H1 (cell line): ENCODE measurements at places on chromosomes 5 and 9. TPM values are rescaled to one million over a fixed set of nuclear protein-coding genes. Genes with fewer than 3 reads are reported as not detected.

GRCh38 chr5:82312373-82312856 is 34.3 kb upstream of the RPS23 start:
- DNase-seq = peak; percentile 82

DNA sequence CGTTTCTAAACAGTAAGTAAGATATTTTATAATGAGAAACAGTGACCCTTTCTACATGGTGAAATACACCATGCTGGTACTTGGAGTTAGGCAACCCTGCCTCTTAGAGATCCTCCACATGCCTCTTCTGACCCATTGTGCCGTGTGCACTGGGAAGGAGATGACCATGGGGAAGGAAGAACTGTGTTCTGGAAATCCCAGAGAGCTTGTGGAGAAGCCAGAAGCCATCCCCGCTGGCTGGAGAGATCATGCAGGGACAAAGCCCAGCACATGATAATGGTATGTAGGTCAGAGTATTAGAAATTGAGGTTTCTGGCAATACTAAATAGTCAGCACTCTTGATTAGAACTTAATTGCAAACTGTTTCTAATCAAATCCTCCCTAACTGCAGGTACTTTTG is 307.3 kb downstream of the FBXL7 start:
- DNase-seq = no peak

DNA sequence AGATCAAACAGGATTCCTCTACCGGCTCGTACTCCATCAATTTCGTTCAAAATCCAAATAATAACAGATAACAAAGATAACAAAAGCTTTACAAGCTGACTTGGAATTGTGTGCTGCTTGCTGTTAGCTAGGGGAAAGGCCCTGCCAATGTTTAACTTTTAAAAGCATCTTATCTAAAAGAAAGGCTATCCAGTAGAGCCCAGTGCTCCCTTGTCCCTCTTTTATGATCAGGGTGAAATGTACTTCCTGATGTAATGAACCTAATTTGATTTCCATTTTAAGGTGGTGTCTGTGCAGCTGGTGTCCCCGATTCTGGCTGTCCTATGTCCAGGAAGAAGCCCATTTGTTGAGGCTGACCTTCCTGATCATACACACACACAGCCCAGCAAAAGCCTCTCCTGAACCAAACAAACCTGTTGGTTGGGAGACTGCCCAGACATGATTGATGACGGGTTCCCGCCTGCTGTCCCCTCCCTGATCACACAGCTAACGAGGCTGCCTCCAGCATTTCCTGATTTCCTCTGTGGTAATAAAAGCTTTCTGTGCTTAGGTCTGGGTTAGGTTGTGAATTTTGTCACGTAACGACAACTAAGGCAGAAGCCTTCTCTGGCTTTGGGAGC is 54.1 kb downstream of the PWWP2A start:
- no peak for DNase-seq

DNA sequence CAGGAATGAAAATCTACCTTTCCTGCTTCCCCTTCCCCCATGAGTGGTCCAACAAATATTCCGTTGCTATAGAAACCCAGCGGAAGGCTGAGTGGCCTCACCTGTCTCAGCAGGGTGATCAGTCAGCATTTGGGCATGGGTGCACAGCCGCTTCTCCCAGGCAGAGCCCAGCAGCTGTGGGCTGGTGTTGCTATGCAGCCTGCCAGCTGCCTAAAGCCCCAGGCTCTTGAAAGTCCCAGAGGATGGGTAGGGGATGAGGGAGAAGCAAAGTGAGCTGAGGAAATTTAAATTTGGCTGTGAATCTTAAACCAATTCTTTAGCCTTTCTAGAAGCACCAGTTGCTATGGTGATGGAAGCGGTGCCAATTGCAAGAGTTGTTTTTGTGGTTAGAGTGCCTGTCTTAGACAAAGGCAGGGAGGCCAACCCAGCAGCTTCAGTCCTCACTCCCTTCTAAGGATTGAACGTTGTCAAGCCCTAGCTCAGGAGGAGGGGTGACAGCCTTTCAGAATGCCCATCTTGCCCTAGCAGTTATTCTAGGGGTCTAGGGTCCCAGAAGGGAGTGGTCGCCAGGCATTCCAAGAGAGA is 151.5 kb upstream of the PITX1 start:
- no peak for DNase-seq

DNA sequence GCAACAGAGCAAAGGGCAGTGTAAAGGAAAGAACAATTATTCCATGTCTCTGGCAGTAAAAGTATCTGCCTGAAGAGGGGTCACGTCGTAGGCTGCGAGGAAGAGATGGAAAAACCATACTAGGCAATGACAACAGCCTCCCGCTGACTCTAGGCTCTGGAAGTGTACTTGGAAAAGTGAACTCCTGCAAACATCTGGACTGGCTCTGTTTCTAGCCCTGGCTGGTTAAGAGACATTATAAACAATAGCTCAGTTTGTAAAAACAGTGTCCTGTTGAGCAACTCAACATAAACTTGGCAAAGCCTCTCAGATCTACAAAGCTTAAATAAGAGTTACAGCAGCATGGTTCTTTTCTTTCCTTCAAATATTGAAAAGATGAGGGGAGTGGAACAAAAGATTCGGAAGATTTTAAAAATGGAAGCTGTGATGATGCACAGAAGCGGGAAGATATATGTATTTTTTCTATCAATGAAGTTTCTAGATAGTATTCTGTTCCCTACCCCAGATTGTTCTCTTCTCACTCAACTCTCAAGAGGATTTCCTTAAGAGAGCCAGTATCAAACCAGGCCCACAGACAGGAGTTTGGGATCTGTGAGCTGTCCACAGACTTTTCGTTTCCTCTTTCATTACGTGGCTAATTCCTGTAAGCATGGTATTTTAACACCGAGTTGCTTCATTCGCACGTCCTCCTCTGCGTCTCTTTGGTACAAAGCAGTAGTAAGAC is 79.4 kb downstream of the SPTLC1 start:
- DNase-seq = no peak

DNA sequence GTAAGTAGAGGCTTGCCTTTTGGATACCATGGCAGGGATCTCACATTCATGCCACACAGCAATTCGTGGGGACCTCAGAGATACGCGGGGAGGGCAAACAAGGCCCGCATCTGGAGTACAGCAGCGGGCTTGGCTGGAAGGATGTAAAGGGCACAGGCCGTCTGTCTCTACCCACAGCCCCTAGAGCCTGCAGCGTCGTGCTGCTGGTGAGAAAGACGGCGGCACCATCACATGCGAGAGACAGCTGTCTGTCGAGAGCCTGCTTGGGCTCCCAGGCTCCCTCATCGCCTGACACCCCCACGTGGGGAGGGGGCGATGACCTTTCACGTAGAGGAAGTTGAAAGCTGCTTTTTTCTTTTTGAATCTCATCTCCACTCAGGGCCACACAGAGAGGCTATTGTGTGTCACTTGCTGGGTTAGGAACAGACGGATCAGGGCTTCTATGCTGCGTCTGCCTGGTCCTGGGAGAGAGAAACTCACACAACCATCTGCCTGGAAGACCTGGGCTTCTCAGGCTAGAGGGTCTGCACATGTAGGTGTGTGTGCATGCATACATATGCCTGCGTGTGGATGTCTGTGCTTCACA is 134.6 kb upstream of the PPP1R26 start:
- DNase-seq = no peak

DNA sequence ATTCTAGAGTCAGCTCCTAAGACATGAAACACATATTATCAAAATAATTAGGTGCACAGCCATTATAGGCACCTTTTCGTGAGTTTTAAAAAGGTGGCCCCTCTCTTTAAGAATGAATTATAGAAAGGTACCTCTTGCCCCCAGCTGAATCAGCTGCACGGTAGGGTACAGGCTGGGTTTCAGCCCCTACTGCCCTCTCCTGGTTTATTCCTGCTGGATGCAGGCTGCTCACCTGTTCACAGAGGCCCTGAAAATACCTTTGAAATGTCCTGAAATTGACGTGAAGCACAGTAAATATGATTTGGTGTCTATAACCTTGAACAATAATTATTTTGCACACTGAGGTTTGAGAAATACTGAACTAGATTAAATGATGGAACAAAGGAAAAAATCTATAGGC is 504.8 kb upstream of the SGCD start:
- no peak for DNase-seq

GRCh38 chr5:102711525-102712385 is 43.4 kb upstream of the PAM start:
- DNase-seq = no peak

DNA sequence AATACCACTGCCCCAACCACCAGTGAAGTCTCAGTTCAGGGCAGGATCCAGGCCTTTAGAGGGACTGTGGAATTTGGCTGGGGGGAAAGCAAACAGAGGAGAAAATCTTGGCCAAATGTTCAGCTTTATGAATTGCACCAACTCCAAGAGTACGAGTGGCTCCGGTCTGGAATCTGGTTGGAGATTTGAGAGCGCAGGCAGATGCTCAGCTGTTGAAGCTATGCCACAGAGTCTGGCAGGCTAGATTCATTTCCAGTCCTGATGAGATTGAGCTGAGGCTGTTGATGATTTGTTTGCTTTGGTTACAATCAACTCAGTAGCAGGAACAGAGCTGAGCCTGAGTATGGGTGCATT is 9.1 kb upstream of the HSPB3 start:
- DNase-seq = no peak

- no peak for DNase-seq
Measured at GRCh38 chr9:115601434-115601833, 483.5 kb upstream of the TNC start.

DNA sequence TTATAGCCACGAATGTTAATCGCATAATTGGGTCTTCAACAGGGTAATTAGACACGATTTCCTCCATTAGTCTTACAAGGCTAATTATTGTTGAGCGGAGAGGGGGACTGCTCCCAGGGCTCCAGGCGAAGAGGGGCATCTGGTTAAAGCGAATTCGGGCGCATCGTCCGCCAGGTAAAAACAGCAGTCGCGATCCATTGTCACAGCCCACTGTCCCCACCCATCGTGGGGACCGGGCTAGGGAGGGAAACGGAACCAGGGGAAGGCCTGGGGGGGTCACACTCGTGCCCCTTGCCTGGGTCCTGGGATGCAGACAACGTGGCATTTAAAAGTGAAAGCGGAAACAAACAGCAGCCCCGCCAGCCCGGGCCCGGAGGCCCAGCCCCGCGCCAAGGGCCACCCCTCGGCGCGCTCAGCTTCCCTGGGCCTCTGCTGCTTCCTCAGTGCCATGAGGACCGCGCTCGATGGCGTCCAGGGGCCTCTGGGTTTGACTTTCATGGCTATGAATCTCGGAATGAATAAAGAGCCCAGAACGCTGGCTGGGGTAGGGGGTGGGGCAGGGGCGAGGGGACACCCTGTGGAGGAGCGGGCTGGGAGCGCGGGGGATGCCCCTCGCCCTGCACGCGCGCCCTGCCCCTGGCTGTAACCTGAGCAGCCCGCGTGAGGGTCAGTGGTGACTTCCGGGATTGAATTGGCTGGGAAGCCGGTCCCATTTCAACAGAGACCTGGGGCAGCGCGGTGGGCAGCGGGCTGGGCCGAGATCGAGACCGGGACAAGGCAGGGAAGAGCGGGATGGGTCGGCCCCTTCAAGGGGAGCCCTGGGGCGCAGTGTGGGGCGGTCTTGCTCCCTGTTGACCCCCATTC is 99.9 kb downstream of the GTF3C4 start:
- peak; percentile 17 for DNase-seq

DNA sequence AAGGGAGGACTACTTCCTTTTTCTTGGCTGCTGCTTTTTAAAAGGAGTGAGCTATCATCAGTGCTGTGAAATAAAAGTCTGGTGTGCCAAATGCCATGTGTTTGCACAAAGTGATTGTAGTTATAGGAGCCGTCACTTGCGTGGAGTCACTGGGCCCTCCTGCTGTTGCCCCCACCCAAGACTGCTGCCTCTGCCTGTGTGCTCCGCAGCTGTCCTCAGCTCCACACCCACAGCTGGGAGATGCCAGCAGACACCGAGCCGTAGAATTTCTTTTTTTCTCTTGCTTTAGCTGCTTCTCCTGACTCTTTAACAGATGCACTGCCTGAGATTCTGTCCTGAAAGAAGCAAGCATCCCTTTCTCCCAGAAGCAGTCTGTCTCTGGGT is 9.8 kb upstream of the GLE1 start:
- no peak for DNase-seq

- DNase-seq = no peak
Measured at GRCh38 chr9:133873009-133873408, 119.1 kb downstream of the VAV2 start.

GRCh38 chr9:121619545-121620324 is 31.7 kb upstream of the DAB2IP start:
- no peak for DNase-seq

DNA sequence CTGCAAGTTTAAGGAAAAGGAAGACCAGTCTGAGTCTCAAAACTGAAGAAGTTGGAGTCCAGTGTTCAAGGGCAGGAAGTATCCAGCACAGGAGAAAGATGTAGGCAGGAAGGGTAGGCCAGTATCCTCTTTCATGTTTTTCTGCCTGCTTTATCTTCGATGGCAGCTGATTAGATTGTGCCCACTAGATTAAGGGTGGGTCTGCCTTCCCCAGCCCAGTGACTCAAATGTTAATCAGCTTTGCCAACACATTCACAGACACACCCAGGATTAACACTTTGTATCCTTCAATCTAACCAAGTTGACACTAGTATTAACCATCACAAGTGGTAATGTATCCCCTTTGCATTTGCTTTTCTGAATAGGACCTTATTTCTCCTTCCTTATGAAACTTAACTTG is 535.9 kb upstream of the FTMT start:
- no peak for DNase-seq

- no peak for DNase-seq
Measured at GRCh38 chr5:157748760-157749461, 5.4 kb downstream of the LSM11 start.

- no peak for DNase-seq
Measured at GRCh38 chr5:172417130-172417841, 37.0 kb downstream of the SH3PXD2B start.

- no peak for DNase-seq
Measured at GRCh38 chr9:108069991-108070390, 580.4 kb upstream of the KLF4 start.

DNA sequence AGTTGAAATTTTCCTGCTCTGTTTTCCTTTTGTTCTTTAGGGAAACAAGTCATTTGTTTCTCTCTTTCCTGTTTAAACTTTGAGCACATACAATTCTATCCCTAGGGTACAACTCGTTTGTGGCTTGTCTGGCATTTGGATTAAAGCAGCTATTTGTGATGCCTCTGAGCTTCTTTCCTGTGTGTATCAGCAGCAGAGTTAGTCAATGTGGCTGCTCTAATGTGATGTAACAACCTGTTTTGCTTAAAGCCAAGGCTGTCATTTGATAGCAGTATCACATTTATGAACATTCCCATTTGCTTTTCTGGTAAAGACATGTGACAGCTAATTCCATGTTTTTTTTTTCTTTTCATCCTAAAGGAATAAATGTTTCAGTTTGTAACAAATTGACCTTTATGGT is 314.3 kb upstream of the CHD1 start:
- DNase-seq = no peak

GRCh38 chr9:136407911-136408310 is 2.5 kb downstream of the ENTR1 start:
- no peak for DNase-seq

Gene SOX30
- polyA plus RNA-seq = 0.24 and 0.35 TPM in 2 replicates

Gene TSPAN17
- 41.5 and 54.8 TPM in 2 replicates for polyA plus RNA-seq

Gene BHMT2
- polyA plus RNA-seq = 0.11 TPM in 1 of 2 replicates, not detected in the other

Gene NR2F1-AS1
- polyA plus RNA-seq = 1.1 and 5.6 TPM in 2 replicates

Gene ZNF354C
- 0.64 and 0.85 TPM in 2 replicates for polyA plus RNA-seq

Gene WHRN
- polyA plus RNA-seq = 4.4 and 8.3 TPM in 2 replicates

Gene TAF11L10
- not detected in 2 replicates for polyA plus RNA-seq

Gene FSD1L
- 0.46 and 0.91 TPM in 2 replicates for polyA plus RNA-seq

Gene GRIN3A
- not detected in 2 replicates for polyA plus RNA-seq

Gene PHYHD1
- 25.6 and 33.2 TPM in 2 replicates for polyA plus RNA-seq

Gene ANKRD34B
- 0.91 and 1.5 TPM in 2 replicates for polyA plus RNA-seq

Gene F2RL2
- 0.03 and 0.13 TPM in 2 replicates for polyA plus RNA-seq

Gene CSF1R
- 0.12 TPM in 1 of 2 replicates, not detected in the other for polyA plus RNA-seq

Gene RECK
- polyA plus RNA-seq = 5.0 and 5.4 TPM in 2 replicates

Gene DOK3
- polyA plus RNA-seq = 4.2 and 6.3 TPM in 2 replicates

Gene ISL1
- 0.05 and 0.14 TPM in 2 replicates for polyA plus RNA-seq

Gene CDX1
- 0.06 TPM in 1 of 2 replicates, not detected in the other for polyA plus RNA-seq

Gene IGIP
- 0.14 and 0.32 TPM in 2 replicates for polyA plus RNA-seq
